NAMALWA (cell line): ENCODE measurements at places on chromosomes 3 and 15.

DNA sequence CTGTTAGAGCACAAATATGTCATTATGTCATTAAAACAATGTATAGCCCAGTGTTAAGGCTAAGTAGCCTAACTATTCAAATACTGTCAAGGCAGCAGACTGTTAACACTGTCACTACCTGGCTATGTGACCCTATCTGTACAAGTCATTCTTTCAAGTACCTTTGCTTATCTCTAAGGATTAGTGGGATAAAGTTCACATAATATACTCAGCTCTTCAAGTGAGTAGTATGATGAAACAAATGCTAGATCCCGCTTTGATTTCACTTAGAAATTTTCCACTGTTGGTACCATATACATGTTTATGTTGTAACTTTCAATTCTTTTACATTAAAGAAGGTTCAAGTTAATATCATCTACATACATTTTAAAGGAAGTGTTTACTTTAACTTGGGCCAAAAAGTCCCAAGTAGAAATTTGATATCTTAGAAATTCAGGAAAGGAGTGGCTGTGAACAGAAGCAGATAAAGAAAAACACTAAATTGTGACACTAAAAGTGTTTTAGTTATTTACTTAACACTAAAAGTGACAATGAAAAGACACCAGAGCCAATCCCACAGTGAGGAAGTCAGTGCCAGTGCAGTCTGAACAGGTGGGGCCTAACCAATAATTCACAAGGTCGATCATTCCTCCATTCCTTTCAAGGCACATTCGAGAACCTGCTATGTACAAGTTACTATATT, 4.8 kb upstream of the RFX7 start:
- DNase-seq, result no peak

DNA sequence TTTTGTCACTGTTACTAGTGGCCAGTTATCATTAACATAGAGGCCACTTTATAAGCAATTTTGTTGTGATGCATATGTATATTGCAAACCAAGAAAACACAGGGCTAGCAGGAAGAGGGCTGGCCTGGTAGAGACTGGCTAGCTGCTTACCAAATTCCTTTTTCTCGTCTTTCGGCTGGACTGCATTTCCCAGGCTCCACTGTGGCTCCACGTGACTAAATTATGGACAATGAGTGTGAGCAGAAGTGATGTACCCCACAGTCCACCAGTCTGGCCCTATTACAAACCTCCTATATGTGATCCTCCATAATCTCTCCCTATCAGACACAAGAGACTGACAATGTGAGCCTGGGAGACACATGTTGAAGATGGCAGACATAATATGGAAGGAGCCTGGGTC, 257.0 kb downstream of the MFSD1 start:
- no peak for DNase-seq

- DNase-seq, result no peak
Measured at GRCh38 chr3:68485051-68485450, 447.3 kb downstream of the TAFA4 start.

DNA sequence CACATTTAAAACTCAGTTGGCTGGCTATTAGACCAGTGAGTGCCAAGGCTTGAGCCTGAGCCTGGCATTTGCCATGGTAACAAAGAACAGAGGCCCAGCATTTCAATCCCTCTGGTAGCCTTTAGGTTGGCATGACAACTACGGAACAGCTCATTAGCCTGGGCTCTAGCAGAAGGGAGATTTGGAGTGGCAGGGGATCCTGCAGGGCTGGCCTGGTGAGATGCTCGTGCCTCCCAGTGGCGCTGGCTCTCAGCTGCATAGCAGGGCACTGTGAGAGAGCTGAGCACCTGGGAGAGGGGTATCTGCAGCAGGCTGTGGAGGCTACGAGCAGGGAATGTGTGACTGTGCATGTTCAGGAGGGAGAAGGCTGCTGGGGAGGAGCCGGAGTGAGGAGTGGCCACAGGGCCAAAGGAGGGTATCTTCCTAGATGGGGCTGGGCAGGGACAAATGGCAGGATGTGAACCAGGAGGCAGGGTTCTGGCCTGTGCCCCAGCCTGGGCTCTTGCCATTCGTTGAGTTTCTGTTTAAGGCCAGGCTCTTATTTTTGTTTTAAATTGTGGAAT, 5.6 kb upstream of the ABTB1 start:
- DNase-seq, result no peak

- DNase-seq, result no peak
Measured at GRCh38 chr15:67931861-67932260, 92.0 kb upstream of the RNU6-1 start.

GRCh38 chr15:70283511-70283910, 185.8 kb upstream of the TLE3 start:
- DNase-seq, result no peak

- DNase-seq, result no peak
Measured at GRCh38 chr3:149688122-149688757, 30.4 kb upstream of the WWTR1 start.

GRCh38 chr3:35492841-35493240, 146.5 kb upstream of the ARPP21 start:
- DNase-seq, result peak; percentile 80

- no peak for DNase-seq
Measured at GRCh38 chr3:89955156-89955555, 847.7 kb downstream of the EPHA3 start.

GRCh38 chr3:15241341-15241740, 35.3 kb downstream of the CAPN7 start:
- peak; percentile 62 for DNase-seq

GRCh38 chr3:39346785-39347585, 17.5 kb downstream of the CCR8 start:
- DNase-seq, result no peak

GRCh38 chr3:65265511-65265910, 577.7 kb upstream of the ADAMTS9 start:
- DNase-seq, result no peak

DNA sequence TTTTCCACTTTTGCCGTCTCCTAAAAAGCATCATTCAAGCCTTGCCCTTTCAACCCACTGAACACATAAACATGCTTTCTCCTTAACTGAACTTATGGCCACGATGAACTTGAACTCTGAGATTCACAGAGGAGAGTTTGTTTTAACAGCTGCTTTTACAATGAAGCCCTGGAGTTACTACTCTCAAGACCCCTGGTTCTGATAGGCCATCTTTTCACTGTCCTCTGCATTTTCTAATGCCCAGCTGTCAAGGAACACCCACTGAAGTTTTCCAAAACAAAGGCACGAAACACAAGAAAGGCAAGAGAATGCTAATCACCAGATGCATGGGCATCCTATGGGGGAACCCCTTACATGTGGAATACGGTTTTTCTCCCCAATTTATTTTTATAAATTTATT, 100.8 kb downstream of the ADAMTS9 start:
- no peak for DNase-seq

DNA sequence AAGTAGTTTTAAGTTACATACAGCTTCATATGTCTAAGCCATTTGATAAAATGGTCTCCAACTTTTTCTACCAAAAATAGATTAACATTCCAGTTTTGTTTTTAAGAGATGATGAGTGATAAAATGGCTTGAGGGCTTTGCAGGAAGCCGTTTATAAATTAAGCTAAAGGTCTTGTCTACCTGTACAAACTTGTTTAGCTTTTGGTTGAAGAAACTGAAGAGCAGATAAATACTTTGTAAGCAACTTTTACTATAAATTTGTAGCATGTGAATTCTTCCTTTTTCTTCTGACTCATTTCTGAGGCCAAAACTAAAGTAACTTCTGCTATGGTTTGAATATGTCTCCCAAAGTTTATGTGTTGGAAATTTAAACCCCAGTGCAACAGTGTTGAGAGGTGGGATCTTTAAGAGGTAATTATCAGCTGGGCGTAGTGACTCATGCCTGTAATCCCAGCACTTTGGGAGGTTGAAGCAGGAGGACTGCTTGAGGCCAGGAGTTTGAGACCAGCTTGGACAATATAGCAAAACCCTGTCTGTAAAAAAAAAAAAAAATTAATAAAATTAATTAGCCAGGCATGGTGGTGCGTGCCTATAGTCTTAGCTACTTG, 8.2 kb upstream of the NEDD4 start:
- no peak for DNase-seq

- DNase-seq, result no peak
Measured at GRCh38 chr3:126104742-126105605, 21.1 kb upstream of the SLC41A3 start.

GRCh38 chr3:11601446-11602238, 42.1 kb downstream of the VGLL4 start:
- DNase-seq, result peak; percentile 96

DNA sequence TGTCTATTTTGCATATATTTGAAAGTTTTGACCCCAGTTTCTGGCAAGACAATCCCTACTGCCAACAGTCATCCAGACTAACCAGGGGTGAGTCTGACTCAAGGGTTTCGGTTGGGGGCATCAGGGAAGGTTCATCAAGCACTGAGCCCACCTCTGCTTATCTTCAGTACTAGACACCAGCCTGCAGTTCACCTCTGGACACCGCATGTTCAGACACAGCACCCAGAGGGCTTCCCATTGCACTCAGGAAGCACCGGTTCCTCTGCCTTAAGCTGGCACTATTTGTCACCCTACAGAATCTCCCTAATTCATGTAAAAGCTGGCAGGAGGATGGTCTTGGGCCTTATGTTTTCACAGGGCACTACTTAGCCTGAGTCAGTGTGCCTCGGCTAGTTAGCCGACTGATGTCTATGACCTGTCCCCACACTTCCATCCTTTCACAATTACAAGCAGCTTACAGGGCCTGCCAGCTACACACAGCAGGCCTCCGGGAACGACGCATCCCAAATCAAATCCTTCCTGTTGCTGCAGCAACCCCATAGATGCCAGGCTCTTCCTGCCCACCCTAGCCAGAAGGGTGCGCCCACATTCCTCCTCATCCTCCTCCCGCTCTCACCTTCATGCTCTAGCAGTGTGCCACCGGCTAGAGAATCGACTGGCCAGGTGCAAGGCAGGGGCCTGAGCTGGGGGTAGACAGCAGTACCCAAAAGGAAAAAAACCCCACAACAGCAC, 52.5 kb downstream of the SH3BP5 start:
- DNase-seq, result no peak

- no peak for DNase-seq
Measured at GRCh38 chr3:37635251-37635650, 226.4 kb upstream of the CTDSPL start.

DNA sequence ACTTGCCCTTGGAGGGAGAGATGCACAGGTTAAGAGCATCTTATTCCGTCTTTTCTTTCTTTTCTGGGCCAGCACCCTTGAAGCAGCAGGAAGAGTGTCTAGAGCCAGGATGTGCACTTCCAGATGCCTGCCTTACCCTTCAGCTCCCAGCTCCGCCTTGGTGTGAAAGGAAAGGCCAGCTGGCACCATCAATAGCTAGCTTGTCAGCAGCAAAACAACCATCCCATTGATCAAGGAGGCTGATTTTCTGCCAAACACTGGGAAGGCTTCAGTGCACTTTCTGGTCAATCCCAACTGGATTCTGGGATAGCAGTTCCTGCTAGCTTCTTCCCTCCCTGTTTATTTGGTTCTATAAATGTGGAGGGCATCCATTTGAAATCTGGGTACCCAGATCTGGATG, 110.9 kb upstream of the GALNT15 start:
- no peak for DNase-seq

DNA sequence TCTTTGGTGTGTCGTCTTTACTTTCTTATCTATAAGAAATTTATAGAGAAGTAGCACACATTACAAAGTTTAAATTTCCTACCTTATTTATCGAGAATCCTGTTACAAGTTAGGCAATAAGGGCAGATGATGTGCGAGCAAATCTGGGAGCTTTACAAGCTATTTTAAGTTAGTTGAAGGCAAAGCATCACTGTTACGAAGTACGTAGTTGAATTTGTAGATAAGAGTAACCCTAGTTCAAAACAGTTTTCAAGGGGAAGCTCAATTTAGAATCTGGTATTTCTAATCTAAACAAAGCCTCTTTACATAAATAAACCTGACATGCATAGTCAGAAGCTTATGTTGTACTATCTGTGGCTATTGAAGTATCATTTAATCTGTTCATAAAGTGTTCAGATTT, 8.4 kb downstream of the KBTBD8 start:
- no peak for DNase-seq

GRCh38 chr3:102063572-102063971, 214.3 kb downstream of the NFKBIZ start:
- no peak for DNase-seq

DNA sequence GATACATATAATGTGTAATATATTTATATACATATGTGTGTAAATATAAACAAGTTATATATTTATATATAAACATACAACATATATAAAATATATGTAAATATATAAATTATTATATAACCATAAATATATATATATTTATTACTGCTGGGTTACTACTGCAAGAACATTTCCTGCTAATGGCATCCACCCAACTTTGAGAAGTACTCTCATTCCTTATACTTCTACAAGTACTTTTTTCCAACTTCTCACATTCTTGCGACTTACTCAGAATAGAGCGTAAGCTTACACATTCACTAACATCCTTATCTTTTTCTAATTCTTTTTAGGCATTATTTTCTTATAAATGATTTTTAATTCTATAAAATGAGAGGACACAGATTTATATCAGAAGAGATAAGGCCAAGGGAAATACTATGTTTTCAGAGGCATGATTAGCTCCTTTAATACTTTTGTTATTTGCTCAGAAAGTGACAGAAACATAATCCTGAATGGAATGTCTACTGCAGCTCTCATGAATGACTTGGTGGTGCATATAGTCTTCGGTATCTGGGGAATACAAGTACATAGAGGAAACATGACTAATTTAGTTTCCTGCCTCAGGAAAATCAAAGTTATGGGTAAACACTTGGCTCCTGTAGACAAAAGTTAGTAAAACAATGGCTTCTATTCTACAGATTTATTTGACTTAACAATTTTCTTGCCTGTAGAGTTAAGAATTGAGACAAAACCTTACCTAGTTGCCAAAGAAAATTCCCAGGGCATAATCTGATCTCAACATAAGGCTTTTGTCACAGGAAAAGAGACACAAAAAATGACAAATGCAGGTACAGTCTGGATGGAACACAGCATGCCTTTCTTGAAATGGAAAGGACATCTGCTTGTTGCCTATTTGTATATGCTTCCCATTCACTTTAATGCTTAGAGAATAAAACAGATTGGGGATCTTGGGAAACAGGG, 453.9 kb downstream of the SQOR start:
- DNase-seq, result no peak

GRCh38 chr15:41848631-41849030, 10.0 kb downstream of the PLA2G4B start:
- DNase-seq, result no peak

- DNase-seq, result no peak
Measured at GRCh38 chr15:67968564-67968963, 85.6 kb upstream of the PIAS1 start.
